GM23248 (cell line): ENCODE measurements at places on chromosomes 12 and 14.

- no peak for DNase-seq
Measured at GRCh38 chr14:99674064-99674650, 9.9 kb upstream of the CYP46A1 start.

DNA sequence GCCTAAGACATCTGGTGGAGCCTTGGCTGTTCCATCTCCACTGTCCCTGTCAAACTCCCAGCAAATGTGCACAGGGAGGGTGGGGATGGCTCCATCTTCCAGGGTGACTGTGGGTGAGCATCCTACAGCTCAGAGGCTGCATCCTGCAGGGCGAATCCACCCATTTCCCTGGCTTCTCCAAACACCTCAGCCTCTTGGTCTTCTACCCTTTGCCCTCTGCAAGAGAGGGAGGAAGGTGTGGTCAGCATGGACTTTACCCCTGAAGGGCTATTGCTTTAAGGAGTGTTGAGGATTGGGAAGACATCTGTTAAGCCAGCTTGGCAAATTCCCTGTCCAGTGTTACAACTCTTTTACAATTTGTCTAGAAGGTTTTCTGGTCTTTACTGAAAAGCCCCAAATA, 23.1 kb upstream of the DGLUCY start:
- DNase-seq: no peak

- peak; percentile 52 for DNase-seq
Measured at GRCh38 chr14:58077621-58078020, 74.4 kb downstream of the ARMH4 start.

DNA sequence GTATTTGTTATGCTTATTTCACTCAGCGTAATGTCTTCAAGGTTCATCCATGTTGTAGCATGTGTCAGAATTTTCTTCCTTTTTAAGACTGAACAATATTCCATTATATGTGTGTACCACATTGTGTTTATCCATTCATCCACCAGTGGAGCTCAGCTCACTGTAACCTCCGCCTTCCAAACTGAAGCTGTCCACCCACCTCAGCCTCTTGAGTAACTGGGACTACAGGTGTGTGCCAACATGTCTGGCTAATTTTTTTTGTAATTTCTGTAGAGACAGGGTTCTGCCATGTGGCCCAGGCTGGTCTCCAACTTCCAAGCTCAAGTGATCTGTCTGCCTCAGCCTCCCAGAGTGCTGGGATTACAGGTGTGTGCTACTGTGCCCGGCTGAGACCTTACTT, 21.1 kb downstream of the CCDC77 start:
- DNase-seq: no peak

DNA sequence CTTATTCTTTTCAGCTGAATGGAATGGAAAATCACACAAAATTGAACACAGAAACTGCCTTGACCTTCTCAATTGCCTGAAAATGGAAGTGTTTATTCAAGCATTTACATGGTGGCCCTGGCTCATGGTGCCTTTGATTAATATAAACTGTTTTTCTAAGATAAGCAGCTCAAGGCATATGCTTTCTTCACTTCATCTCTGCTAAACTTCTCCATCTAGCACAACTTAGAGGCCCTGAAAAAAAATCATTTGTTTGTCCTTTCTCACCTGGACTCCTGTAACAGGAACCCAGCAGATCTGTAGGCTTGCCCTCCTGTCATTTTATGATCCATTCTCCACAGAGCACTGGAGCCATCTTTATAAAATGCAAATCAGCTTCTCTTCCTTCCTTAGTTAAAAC, 117.5 kb upstream of the KRR1 start:
- DNase-seq: no peak

- DNase-seq: peak; percentile 84
Measured at GRCh38 chr12:109098183-109098604, 797 bp downstream of the UNG start.

DNA sequence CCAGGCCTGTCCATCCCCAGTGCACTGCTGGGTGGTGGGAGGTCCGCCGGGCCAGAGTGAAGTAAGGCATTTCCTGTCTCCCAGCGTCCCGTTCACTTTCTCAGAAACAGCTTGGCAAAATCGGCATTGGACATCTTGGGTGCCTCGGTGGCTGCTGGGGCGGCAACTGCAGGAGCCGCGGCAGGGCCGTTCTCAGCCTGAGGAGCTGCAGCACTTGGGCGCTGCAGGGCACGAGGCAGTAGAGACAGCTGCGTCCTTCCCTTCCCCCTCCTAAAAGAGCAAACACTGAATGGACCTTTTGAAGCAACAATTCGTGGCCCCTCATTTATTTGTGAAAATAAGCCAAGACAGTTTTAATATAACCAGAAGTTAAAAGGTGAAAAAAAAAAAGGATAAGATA, 8.3 kb downstream of the FICD start:
- no peak for DNase-seq
